GM03348 (cell line): ENCODE measurements at places on chromosomes 7 and 10.

- DNase-seq = no peak
Observed at GRCh38 chr10:119514819-119515218, 27.7 kb downstream of the RGS10 start.

DNA sequence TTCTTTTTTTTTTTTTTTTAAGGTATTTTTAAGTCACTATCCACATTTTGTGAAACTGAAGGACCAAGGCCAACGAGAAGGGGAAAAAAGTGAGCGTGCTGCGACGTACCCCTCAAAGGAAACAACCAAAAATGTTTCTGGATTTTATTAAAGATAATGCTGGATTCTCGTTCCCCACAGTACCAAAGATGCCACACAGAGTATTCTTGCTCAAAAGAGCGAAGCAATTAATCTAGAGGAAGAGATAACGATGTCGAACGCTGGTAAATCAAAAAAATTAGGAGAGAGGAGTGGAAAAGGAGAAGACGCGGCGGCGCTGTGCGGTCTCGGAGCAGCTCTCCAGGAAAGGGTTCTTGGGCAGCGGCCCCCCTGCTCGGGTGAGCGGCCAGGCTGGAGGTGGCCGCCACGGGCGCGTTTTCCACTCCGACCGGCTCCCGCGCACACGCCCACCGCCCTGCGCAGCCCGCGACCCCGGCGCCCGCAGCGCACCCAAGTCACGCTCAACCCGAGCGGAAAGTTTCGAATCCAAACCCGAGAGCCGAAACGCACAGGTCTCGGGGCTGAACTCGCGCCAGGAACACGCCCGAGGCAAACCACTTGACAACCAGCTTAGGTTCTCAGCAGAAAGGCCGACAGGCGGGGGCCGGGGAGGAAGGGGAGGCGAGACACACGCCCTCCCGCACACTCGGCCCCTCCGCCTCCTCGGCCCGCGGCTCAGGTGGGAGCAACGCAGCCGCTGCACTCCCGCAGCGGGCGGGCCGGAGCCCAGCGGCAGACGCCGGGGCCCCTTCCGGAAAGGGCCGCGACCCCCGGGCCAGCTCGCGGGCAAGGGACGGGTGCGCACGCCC is 989 bp downstream of the SRPK2 start:
- peak; percentile 72 for DNase-seq

GRCh38 chr10:116331815-116332214 is 7.6 kb downstream of the CCDC172 start:
- DNase-seq = no peak

DNA sequence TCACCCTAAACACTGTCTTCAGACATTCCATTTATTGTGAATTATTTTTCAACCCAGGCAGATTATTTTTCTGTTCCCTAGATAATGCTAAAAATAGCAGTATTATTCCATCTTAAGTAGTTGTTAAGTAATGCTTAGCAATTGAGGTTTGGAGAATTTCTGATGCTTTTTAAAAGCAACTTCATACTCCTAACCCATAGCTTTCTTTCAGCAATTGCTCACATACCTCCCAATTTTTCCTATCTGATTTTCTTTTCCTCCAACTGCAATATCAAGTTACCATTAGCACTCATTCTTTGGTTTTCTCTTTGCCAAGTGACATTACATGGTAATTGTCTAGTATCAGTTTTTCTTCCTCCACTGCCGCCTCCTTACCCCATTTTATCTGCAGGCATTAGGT is 104.7 kb downstream of the GPR85 start:
- DNase-seq = peak; percentile 11

- no peak for DNase-seq
Observed at GRCh38 chr7:129184981-129185670, 3.3 kb upstream of the SMO start.

DNA sequence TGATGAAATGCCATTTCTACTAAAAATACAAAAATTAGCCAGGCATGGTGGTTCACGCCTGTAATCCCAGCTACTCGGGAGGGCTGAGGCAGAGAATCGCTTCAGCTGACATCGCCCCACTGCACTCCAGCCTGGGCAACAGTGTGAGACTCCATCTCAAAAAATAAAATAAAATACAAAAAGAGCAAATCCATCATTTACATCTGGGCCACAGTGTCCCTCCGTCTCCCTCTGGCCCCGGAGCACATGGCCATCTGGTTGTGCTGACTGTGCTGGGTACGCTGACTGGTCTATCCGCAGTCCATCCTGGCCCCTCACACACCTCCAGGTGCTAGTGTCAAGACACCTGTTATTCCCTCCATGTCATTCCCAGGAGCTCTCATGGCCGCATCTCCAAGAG is 42.1 kb downstream of the KCNH2 start:
- DNase-seq = no peak

GRCh38 chr10:4396401-4397283 is 429.4 kb upstream of the AKR1E2 start:
- no peak for DNase-seq

DNA sequence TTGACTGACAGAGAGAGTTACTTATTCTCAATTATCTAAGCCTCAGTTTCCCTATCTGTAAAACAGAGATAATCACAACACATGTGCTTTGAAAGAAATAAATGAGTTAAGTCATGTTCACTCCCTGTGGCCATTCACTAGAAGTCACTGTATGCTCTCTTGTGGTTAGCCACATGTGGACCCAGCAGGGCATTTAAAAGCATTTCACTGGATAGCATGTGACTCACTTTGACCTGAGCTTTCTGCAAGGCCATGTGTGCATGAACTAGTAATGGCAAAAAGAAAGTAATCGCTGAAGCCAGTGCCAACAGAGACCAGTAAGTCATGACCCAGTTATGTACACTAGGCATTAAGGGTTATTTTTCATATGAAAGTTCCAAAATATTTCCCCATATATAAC is 557.0 kb upstream of the IGFBP3 start:
- peak; percentile 23 for DNase-seq

DNA sequence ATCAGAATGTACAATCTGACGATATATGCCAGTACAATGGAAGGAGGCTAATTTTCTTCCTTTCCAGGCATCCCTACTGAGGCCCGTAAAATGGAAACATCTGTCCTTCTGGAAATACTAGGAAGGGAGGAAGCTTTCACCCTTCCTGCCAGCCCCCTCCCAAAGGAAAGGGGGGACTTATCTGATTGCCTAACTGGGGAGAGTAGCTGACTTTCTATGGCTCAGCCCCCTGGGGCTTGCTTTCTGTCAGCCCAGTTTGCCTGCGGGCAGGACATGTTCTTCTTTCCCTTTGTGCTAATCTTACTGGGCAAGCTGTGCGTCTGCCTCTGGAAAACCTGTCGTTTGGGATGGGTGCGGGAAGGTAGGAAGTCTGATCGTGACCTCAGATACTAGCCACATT is 508.9 kb downstream of the SUGCT start:
- DNase-seq = no peak

GRCh38 chr7:88391247-88391646 is 84.6 kb upstream of the STEAP4 start:
- no peak for DNase-seq
